ENCODE measurements at places on chromosomes 4 and X.

- no peak for DNase-seq
Observed at GRCh38 chr4:76874176-76874575, 23.8 kb downstream of the SOWAHB start.

GRCh38 chr4:78722878-78723277 is 53.3 kb upstream of the BMP2K start:
- no peak for DNase-seq

- no peak for DNase-seq
Observed at GRCh38 chr4:119679251-119679650, 50.6 kb upstream of the PDE5A start.

DNA sequence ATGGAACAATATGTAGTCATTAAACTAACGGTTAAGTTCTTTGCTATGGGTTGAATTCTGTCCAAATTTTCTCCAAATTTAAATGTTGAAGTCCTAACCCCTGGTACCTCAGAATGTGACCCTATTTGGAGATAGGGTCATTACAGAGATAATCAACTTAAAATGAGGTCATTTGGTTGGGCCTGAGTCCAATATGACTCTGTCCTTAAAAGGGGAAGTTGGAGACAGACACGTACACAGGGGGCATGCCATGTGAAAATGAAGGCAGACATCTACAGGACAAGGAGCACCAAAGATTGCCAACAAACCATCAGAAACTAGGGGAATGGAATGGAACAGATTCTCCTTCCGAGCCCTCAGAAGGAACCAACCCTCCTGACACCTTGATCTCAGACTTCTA is 492.0 kb upstream of the FTHL17 start:
- no peak for DNase-seq

DNA sequence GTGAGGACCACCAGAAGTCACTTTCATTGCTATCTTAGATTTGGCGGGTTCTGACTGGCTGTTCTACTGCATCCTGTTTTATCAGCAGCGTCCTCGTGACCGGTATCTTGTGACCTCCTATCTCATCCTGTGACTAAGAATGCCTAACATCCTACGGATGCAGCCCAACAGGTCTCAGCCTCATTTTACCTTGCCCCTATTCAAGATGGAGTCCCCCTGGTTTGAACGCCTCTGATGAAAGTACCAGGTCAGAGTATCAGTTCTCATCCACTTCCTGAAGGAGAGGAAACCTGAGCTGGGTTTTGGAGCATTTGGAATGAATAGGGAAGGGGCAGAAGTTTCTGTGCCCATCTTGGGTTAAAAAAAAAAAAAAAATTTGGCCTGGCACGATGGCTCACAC is 70.2 kb downstream of the SLC34A2 start:
- no peak for DNase-seq

- DNase-seq, result no peak
Observed at GRCh38 chr4:94801016-94801415, 43.3 kb downstream of the BMPR1B start.

- no peak for DNase-seq
Observed at GRCh38 chrX:132127743-132128142, at the start of gene FRMD7. TSS of gene FRMD7 (minus strand) at chrX:132128020. CDS start at chrX:132127844, 176 bp downstream.

DNA sequence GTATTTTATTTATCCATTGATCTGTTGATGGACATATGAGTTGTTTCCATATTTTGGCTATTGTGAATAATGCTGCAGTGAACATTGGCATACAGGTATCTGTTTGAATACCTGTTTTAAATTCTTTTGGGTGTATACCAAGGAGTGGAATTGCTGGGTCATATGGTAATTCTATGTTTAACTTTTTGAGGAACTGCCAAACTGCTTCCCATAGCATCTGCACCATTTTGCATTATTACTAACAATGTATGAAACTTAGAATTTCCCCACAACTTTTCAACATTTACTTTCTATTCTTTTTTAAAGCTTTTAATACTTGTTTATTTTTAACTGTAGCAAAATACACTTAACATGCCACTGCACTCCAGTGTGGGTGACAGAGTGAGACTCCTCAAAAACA is 57.0 kb upstream of the MSN start:
- no peak for DNase-seq

DNA sequence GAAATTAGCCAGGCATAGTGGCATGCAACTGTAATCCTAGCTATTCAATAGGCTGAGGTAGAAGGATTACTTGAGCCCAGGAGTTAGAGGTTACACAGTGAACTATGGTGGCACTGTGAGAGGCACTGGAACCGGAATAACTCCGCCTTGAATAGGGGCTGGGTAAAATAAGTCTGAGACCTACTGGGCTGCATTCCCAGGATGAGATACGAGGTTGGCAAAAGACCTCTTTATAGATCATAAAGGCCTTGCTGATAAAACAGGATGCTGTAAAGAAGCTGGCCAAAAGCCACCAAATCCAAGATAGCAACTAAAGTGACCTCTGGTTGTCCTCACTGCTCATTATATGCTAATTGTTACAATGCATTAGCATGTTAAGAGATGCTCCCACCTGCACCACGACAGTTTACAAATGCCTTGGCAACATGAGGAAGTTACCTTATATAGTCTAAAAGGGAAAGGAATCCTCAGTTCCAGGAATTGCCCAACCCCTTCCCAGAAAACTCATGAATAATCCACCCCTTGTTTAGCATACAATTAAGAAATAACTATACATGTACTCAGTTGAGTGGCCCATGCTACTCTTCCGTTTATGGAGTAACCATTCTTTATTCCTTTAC is 88.6 kb downstream of the CENPC start:
- DNase-seq, result no peak

DNA sequence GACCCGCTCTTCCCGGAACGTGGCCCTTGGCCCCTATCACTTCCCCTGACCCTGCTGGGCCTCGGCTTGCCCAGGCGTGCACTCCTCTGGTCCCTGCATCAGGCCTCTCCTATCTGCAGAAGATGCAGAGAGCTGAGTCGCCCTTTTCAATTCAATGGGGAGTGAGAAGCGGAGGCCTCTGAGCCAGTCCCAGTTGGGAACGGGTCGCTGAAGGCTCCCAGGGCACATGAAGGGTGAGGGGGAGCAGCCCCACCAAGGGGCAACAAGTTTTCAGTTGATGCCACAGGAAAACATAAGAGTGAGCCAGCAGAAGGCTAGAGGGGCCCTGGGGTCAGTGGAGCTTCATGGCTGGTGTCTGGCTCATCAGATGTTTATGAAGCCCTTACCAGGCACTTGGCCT is 17.1 kb downstream of the PSAPL1 start:
- DNase-seq, result no peak

- no peak for DNase-seq
Observed at GRCh38 chr4:156556336-156556735, 415.3 kb downstream of the PDGFC start.

DNA sequence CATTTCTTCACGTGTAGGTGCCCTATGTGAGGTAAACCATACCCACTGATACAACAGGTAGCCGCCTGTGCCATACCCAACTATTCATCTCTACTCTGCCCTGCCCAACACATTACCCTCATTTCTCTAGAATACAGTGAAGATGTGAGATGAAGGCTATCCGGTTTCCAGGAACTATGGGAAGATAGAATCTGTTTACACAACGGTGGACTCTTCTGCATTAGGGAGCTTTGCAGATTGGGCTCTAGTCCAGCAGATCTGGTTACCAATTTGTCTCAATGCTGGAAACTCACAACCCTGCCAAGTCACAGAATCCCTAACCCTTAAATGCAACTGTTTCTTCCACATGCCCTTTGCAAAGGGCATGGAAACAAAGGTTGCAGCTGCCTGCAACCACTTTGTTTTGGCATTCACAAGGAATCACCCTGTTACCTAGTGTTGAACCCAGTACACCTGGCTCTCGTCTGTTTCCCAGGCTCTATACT is 6.4 kb upstream of the SLAIN2 start:
- no peak for DNase-seq

DNA sequence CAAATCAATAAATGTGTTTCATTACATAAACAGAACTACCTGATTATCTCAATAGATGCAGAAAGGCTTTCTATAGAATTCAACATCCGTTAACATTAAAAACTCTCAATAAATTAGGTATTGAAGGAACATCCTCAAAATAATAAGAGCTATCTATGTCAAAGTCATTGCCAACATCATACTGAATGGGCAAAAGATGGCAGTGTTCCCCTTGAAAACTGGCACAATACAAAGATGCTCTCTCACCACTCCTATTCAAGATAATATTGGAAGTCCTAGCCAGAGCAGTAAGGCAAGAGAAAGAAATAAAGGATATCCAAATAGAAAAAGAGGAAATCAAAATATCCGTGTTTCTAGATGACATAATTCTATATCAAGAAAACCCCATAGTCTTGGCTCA is 466.4 kb downstream of the MAGEE1 start:
- no peak for DNase-seq

DNA sequence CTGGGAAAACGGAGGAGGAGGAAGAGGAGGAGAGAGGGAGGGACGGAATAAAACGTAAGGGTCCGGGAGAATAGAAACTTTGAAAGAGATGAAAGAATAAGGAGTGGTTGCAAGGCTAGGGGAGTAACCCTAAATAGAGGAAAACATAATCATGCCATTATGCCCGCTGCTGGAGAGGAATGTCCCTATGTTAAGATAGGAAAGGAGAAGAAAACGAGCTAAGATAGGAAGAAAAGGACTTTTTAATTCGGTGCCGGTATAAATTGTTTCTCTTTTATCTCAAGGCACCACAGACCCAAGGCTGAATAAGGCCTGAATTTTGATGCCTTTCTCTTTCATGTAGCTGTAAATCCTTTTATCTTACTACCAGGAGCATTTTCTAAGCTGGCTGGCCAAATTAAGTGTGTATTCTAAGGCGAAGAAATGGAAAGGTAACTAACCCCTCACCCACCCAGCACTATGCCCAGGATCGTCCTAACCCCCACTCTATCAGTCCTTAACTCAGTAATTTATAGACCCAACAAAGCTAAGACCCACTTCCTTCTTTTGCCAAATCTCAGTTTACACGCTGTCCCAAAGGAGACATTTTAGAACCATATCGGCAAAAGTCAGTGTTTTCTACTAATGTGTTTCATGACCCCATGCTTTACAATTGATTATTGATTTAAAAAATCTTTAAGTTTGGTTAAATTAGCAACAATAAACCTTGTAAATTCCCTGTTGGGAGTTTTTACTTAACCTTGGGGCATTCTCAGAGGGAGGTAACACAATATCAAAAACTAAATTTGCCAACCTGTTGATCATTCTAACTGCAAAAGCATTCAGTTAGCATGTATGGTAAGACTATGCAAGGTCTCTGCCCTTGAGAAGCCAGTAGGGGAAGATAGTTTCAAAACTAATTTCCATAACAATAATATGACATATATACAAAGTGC is 1.1 kb upstream of the CUL4B start:
- no peak for DNase-seq

DNA sequence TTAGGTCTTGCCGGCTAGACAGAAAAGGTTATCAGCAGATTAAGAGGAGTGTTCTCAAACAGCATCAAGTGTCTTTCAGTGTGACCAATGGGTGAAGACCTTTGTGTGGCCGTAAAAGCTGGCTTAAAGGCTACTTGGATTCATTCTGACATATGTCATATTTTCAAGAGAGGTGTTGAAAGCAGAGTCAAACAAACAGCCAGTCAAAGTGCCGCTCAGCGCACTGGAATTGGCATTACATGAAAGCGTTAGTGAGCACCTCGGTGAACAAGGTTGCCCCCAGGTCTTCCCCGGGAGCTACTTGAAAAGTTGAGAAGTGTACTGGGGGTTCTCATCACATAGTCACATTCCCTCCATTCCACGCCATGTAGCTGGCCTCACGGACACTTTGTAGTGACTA is 148.9 kb downstream of the SOX3 start:
- DNase-seq, result no peak

GRCh38 chr4:108649863-108650211 is 562 bp upstream of the OSTC start:
- no peak for DNase-seq

DNA sequence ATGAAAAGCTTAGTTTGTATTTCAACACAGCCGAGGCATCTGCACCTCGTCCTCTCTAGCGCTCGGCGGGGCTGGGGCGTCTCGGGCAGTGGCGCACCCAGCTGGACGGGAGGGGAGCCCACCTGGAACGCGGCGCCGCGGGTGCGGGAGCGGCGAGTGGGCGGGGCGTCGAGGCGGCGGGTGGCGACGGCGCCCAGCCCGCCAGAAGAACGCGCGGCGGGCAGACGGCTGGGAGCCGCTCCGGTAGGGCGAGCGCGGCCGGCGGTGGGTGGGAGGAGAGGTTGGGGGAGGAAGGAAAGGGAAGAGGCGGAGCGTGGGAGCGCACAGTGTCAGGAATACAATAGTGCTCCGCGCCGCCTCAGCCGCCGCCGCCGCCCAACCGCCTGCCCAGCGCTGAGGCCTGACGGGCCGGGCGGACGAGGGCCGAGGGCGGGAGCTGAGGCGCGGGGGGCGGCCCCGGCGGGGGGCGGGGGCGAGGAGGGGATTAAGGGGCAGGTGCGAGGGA is at the start of gene JADE3:
Gene JADE3, plus strand, starts transcription at position 324 of the 505 bp plus-strand sequence. CDS start 72,474 bp downstream, outside the sequence.
- DNase-seq, result no peak

DNA sequence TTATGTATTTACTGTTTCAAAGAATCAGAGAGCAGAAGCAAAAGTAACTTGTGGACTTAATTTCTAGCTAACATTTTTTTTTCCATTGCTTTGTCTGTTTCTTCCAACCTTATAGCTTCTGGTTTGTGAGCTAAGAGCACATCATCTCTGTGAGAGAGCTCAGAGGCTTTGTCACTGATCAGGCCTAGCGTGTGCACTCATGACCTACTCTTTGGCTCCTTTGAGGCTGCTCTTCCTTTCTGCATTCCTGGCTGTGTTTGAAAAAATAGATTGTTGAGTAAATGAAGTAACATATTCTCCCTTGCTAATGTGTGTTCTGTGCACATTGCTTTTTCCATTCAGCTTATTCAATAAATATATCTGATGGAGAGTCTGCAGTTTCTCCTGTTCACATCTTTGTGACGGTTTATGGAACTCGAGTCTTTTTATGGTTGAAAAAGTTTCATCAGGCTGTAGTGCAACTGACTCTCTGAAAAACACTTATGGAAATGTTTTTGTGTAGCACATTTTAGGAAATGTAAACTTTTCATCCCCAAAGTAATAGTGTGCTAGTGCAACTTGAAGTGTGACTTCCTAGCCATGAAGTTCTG is 133.0 kb downstream of the RAPGEF2 start:
- DNase-seq, result no peak

DNA sequence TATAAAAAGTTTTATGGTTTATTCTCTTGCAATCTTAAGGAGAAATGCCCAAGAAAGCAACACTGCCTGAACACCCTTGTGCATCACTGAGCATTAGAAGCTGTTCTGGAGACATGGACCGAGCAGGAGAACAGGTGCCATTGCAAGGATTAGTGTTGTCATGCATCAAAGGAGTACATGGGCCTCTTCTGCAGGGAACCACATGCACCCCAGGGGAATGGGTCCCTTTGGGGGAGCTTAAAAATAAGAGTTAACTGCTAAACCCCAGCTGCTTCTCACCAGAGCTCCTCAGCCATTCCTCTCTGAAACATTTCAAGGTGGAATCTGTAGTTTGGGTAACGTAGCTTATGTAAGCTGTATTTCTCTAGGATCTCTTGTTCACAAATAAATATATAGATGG is 353.0 kb upstream of the SLC7A11 start:
- DNase-seq, result no peak

- DNase-seq, result no peak
Observed at GRCh38 chr4:47615385-47615784, 130.3 kb downstream of the ATP10D start.

Data from stimulated activated CD4-positive, alpha-beta T cell treated with anti-CD3 and anti-CD28 coated beads, TNF-alpha, amount 100 ng/mL, for 1 hour (primary cell).